LHCN-M2 (cell line): ENCODE measurements at places on chromosomes 5 and 9.

DNA sequence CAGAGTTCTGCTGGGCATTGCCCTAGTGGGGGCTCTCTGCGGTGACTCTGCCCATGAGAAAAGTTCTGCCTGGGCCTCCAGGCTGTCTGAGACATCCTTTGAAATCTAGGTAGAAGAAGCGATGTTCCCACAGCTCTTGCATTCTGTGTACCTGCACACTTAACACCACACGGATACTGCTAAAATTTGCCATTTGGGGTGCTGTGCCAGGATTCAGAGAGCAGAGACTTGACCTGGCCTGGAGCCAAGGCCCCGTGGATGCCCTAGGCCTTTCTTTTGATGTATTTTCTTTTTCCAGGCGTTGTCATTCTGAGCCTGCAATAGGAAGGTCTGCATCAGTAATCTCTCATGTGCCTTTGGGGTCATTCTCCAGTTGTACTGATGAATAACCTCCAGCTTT, 89.3 kb upstream of the IL12B start:
- no peak for DNase-seq

GRCh38 chr5:176670449-176670848, 23.2 kb downstream of the TSPAN17 start:
- no peak for DNase-seq

- no peak for DNase-seq
These were observed 3.7 kb downstream of the TMEM245 start for GRCh38 chr9:109115931-109116526.

- DNase-seq, result no peak
These were observed 8.0 kb downstream of the RGS3 start for GRCh38 chr9:113471566-113471965.

- peak; percentile 25 for DNase-seq
These were observed 1.6 kb upstream of the MEF2C start for GRCh38 chr5:88884608-88884877.

GRCh38 chr9:134491196-134491835, 150.3 kb upstream of the COL5A1 start:
- DNase-seq, result no peak

GRCh38 chr5:152549709-152550108, 144.6 kb upstream of the NMUR2 start:
- no peak for DNase-seq

GRCh38 chr5:126568206-126568755, 26.7 kb downstream of the ALDH7A1 start:
- DNase-seq, result no peak

GRCh38 chr9:126862104-126862761, 1.8 kb downstream of the ZBTB34 start:
- no peak for DNase-seq

GRCh38 chr9:15370466-15371447, 51.9 kb upstream of the SNAPC3 start:
- DNase-seq, result peak; percentile 9

DNA sequence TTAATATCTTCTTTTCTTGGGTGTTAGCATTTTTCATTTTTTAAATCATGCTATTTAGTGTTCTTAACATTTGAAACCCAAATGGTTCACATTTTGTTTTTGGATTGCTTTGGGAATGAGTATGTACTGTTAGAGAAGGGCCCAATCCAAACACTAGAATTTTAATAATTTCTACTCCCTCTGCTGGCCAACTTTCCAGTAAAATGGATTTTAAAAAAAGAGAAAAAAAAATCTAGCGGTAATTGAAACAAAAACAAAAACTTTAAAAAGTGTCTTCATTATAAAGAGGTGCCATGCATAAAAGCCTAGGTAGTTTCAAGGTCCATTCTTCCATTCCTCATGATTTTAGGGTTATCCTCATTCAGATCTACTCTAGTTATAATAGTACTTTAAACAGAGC, 32.1 kb upstream of the RICTOR start:
- peak; percentile 34 for DNase-seq

DNA sequence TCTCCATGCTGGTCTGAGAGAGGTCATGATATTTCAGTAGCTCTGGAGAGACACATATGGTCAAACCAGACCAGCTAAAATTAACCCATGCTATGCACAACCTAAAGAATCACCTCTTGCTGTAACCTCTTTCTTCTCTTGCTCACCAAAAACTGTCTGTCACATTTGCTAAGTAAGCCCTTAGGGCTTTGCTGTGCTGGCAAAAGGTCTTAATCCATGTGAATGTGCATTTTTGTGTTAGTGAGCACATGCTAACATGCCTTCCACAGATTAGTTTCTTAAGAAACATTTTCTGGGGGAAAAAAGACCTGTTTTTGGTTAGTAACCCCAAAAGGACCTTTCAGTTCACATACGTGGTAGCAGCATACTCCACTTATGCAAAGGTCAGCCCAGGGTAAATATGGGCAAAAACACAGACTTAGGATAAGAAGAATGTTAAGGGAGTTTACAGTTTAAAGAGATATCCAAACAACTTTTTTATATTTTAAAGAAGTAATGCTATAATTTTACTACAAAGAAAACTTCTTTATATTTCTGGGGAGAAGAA, 124.2 kb upstream of the CCDC152 start:
- DNase-seq, result no peak

DNA sequence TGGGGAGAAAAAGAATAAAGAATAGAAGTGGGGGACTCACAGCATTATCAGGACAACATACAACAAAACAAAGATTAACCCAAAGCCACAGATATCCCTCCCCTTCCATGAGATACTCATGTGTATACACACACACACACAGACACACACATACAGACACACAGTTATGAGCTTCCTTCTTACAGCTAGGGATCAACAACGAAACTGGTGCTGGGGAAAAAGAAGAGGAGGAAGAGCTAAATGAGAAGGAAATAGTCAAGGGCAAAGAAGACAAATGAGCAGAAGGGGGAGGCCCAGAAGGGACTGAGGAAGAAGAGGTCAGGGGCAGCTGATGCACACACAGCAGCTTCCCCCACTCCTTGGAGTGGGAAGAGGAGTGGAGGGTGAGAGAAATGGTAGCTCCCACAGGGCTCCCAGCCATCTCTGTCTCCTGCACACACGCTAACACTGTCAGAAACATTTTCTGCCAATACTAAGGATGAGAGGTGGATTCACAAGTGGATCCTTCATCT, 66.2 kb downstream of the SIL1 start:
- DNase-seq, result no peak

- no peak for DNase-seq
These were observed 3.5 kb downstream of the SPOUT1 start for GRCh38 chr9:128825923-128826700.

DNA sequence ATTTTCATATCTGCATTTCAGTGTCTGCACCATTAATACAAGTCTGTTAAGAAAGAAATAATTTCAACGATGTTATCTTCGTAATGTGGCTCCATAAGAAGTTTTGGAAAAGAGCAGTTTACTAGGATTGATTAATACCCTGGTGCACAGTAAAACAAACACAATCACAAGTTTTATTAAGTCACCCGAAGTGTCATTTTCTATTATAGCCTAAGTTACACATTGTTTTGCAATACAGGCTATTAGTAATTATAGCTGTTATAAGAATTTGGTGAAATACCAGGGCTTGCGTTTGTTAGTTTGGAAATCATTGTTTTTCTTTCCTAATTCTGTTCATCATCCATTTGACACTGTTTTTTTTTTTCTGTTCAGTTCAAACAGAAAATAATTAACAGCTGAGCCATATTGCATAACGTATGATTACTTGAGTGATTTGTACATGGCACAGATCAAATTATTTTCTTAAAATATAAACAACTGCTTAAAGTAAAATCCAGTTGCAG, 30.6 kb downstream of the LVRN start:
- no peak for DNase-seq

- DNase-seq, result no peak
These were observed 3.7 kb downstream of the TXN start for GRCh38 chr9:110252509-110253139.

GRCh38 chr5:157085930-157086329, 22.9 kb downstream of the HAVCR2 start:
- no peak for DNase-seq

DNA sequence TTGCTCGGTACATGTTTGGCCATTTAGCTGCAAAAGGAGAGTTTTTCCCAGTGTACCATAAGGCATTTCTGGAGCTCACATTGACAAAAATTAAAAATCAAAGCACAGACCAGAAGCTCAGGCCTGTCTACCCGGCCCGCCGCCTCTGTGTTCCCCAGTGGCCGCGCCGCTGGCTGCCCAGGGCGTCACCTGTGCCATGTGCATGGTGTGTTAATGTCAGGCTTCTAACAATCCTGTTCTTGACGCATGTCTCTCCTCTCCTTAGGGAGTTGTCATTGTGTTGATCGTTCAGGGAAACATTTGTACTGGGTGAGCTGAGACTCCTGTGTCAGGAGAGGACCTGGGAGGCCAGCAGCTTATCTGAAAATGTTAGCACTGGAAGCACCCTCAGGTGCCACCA, 9.6 kb upstream of the NTNG2 start:
- no peak for DNase-seq

- DNase-seq, result peak; percentile 67
These were observed 61.8 kb upstream of the CPLX2 start for GRCh38 chr5:175809531-175810121.

GRCh38 chr5:128920345-128921215, 44.7 kb upstream of the SLC27A6 start:
- peak; percentile 84 for DNase-seq

DNA sequence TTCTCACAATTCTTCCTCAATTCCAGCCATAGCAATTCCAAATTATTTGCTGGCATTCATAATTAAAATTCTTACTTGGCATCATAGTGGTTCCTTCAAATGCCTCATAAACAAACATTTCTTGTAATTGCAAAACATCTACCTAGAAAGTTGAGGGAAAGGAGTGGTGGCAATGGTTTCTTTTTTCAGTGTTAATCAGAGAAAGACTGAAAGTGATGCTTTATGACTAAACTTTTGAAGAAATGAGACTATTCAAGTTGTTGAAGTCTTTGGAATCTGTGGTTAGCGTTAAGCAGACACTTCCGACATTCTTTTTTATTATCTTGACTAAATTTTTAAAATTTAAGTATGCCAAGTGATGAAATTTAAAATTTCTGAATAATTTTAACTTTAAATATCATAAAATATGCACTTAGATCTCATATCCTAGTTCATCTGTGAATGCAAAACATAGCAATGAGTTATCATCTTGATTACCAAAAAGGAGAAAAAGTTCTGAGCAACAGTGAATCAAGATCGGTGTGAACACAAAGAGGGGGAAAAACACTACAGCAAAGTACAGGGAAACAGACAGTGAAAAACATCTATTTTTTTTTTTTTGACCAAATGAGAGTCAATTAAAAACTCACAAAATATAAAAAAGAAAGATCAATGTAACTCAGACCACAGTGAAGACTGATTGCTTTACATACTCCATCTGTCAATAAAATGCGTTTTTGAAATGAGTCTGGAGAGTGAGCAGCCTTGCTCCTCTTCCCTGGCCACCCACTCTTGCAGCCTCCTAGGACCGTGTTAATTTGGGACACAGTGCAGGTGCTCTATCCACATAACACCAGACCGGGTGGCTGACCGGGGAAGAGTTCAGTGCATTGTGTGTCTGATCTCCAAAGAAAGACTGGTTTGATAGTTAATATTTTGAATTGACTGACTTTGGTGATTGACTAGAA, 20.6 kb upstream of the IL7R start:
- DNase-seq, result no peak

DNA sequence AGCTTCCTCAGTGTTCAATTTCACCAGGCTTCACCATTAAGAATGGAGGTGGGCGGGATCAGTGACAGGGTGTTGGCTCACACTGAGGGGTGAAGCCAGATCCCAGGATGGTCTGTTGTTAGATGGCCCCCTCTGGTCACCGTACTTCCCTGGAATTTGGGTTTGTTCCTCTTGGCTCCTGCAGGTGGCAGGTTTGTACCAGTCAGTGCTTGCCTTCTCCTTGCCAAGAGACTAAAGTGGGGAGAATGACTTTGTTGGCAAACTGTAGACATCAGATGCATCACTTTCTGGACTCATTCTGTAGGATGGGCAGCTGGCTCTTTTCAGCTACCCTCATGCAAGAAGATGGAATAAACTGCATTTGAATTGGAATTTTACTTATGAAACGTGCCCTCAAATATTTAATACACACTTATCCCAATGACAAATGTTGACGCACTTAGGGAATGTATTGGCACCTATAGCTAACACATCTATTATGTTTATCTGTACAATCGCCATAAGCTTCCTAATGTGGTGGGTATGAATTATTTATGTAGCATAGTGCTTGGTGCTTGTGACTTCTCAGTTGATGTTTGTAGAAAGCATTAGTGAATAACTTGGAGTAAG, 31.4 kb upstream of the ANKRD55 start:
- peak; percentile 69 for DNase-seq

- no peak for DNase-seq
These were observed 192.3 kb downstream of the CTNND2 start for GRCh38 chr5:11711932-11712331.

GRCh38 chr9:130319300-130319699, 53.7 kb downstream of the HMCN2 start:
- no peak for DNase-seq

- peak; percentile 28 for DNase-seq
These were observed 401.9 kb upstream of the PDE4D start for GRCh38 chr5:60295423-60295822.

DNA sequence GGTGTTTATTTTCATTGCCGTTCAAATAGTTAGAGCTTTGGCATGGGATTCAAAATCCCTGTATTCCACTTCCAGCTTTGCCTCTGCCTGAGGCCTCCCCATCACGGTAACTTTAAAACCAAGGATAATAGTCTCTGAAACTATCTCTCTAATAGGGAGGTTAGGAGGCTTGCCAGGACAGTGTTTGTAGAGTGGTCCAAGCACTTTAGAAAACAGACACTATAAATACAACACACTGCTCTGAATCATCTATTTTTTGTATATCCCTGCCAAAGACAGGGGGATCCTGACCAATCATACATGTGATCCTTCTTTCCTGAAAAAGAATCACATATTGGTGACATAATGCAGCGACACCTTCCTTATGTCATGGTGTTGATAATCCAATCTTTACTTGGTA, 326.8 kb downstream of the BNC2 start:
- DNase-seq, result no peak

DNA sequence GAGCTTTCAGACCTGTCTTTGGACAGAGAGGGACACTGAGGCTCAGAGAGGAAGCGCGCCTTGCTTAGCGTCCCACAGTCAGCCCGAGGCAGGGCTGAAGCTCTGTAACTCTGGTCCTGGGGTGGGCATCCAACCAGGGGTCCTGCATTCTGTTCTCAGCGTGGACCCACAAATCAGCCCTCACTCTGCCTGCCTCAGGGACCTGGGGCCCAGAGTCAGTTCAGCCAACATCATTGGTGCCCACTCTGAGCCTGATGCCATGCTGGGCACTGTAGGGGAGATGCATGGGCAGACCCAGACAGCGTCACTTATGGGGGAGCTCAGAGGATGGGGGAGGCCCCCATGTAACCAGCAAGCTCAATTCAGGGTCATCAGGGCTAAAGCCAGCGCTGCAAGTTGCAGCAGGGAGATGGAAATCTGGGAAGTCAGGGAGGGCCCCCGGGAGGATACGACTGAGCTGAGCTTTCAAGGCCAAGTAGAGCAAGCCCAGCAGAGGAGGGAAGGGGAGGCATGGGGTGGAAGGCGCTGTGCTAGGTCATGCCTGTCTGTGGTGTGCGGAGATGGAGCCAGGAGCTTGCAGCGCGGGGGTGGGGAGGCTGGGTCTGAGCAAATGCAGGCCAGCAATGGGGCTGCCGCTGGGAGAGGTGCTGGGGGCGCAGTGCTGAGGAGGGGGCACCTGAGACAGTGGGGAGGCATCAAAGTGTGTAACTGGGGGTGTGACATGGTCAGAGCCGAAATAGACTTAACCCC, 21.1 kb downstream of the CORO2A start:
- no peak for DNase-seq

GRCh38 chr9:27203783-27204182, 93.2 kb downstream of the EQTN start:
- no peak for DNase-seq
